Stimulated activated CD4-positive, alpha-beta T cell treated with anti-CD3 and anti-CD28 coated beads, Interleukin-1b, Interleukin-23, amount 100 ng/mL, for 48 hours (primary cell): ENCODE measurements at places on chromosomes 1 and 21.
A peak's percentile ranks its signal among the peaks of the same experiment; 100 is the strongest.

GRCh38 chr1:38258085-38258627 is 211.6 kb upstream of the POU3F1 start:
- no peak for DNase-seq

DNA sequence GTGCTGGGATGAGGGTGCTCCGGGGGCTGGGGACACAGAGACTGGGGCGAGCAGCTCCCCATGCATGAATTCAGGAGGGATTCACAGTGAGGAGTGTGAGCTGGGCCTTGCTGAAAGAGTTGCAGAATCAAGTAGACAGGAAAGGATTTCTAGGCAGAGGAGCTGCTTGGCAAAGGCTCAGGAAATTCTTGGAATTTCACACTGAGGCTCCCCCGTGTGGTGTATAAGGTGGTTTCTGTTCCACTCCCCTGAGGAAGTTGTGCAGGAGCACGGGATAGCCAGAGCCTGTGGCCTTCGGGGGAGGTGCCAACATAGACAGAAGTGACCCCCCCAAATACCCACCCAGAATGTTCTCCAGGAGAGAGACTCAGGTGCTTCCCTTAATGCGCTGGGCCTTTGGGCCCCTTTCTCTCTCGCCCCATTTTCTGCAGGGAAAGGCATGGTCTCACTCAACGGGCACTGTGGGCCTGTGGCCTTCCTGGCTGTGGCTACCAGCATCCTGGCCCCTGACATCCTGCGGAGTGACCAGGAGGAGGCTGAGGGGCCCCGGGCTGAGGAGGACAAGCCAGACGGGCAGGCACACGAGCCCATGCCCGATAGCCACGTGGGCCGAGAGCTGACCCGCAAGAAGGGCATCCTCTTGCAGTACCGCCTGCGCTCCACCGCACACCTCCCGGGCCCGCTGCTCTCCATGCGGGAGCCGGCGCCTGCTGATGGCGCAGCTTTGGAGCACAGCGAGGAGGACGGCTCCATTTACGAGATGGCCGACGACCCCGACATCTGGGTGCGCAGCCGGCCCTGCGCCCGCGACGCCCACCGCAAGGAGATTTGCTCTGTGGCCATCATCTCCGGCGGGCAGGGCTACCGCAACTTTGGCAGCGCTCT is 58.5 kb upstream of the ACTL8 start:
- no peak for DNase-seq

GRCh38 chr1:84242641-84243040 is 58.9 kb upstream of the SAMD13 start:
- no peak for DNase-seq

GRCh38 chr1:86419277-86419903 is 4.6 kb upstream of the CLCA2 start:
- peak; percentile 15 for DNase-seq

DNA sequence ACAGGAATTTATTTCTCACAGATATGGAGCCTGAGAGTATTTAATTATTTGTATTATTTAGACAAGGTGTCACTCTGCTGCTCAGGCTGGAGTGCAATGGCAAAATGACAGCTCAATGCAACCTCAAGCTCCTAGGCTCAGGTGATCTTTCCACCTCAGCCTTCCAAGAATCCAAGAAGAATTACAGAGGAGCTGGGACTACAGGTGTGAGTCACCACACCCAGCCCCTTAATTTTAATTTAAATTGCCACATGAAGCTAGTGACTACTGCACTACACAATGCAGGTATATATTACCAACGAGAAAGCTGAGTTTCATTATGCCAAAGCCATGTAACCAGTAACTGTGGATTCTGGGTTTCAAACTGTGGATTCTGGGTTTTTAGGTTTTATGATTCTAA is 2.1 kb downstream of the KHDC4 start:
- DNase-seq = no peak

- no peak for DNase-seq
Observed at GRCh38 chr1:86993269-86993985, 79.0 kb downstream of the HS2ST1 start.

- DNase-seq = no peak
Observed at GRCh38 chr1:186308264-186309060, 66.6 kb downstream of the TPR start.

GRCh38 chr1:38123356-38124135 is 77.0 kb upstream of the POU3F1 start:
- DNase-seq = no peak

DNA sequence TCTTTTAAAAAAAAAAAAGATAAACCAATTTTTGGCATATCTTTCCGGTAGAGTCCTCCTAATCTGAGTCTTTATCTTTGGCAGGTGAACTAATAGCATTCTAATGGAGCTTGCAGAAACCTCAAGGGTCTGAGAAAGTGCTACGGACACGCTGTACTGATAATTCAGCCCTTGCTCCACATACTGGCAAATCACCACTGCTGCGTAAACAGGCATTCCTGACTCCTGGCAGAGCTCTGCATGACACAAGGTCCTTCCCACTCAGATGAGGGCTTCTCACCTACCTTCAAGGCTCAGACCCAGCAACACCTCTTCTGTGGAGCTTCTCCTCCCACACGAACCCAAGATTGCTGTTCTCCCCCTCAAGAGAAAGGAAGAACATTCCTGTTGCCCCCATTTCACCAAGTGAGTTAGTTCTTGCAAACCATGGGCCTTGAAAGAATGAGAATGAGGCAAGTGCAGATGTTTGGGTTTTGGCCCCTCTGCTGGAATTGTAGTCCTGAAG is 48.0 kb downstream of the LYST start:
- DNase-seq = no peak

- no peak for DNase-seq
Observed at GRCh38 chr1:115319706-115320105, 18.3 kb downstream of the NGF start.

- DNase-seq = no peak
Observed at GRCh38 chr1:153429266-153430165, 13.2 kb downstream of the S100A7A start.

- no peak for DNase-seq
Observed at GRCh38 chr1:21436488-21437340, 3.2 kb upstream of the NBPF3 start.

DNA sequence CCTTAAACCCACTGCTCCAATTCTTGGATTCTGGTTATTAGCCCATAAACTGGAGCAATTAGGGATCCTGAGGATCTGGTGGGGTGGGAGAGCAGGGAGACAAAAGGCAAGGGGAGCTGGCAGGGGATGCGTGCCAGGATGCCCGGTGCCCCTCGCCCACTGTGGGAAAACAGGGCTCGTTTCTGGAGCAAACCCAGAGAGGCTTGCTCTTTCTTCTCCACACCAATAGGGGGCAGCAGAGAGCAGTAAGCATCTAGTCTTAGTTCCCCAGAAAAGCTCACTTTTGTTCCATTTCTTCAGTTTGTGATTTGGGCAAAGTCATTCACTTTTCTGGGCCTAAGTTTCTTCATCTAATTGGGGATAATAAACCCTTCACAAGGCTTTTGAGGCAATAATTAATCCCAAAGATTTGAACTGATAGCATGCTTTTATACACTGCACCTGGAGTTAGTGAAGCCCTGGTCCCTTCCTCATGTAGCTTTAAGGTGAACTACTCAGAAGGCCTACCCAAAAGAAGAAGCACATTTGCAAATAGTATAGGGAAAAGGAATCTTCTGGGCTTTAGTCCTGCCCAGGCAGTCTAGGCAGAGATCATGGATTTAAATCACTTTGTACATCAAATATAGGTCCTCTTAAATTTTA is 160.6 kb upstream of the USP24 start:
- peak; percentile 8 for DNase-seq

DNA sequence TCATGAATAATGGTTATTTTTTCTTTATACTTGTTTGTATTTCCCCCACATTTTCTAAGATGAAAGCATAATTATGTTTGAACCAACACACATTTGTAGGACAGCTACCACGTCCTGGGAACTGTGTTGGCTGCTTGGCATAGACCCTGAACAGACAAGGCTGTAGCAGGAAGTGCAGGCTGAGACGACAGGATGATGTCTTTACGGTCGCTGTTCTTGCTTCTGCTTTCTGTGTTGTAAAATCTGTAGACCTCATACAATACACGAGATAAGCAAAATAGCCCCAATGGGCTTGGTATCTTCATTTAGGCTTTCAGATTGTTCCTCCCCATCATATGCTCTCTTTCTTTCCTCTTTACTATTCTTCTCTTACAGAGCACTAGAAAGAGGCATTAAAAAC is 23.3 kb upstream of the OTUD3 start:
- DNase-seq = no peak
